ENCODE measurements at places on chromosomes 11 and 22.

GRCh38 chr11:7020183-7020917 is at the start of the genes NLRP14 and ZNF214:
Gene NLRP14 (plus strand): TSS chr11:7020479. CDS start chr11:7038587, 18,108 bp downstream.
Gene ZNF214 (minus strand): TSS chr11:7020346. CDS start chr11:7002835, 17,511 bp downstream.
- peak; percentile 96 for DNase-seq

DNA sequence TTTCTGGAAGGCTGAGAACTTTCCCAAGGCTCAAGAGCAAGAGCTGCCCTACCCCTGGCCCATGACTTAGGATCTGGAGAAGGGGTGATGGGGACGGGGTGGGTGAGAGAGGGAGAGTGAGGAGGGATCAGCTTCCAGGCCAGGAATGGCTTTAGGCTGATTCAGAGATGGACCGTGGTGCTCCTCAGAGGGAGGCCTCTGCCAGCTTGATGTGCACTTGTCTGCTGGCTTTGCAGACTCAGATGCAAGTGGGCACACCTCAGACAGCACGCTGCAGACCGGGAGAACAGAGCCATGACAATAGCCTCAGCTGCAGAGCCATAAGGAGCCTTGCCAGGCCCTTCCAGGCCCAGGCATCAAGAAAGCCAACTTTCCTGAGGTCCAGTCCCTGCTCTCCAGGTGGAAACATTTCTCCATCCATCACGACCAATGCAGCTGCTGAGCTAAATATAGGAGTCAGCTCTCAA is 41.3 kb downstream of the ALX4 start:
- no peak for DNase-seq

GRCh38 chr11:58192229-58192628 is 3.4 kb downstream of the OR9Q2 start:
- no peak for DNase-seq

DNA sequence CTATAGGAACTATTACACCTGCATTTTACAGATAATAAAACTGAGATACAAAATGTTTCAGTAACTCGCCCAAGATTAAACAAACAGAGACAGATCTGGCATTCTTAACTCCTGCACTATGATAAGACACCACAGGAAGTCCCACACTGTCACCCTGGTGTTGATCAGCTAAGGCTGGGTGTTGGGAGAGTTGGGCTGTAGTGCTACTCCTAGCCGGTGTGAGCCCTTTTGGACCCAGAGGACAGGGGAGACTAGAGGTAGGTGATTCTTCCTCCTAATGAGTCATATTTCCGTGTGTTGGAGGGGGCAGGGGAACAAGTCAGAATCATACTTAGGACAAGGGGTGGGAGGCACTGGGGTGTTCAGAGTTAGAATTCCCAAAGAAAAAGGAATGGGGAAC is 353.2 kb upstream of the TENM4 start:
- no peak for DNase-seq

GRCh38 chr22:35522225-35523149 is 18.1 kb upstream of the RASD2 start:
- no peak for DNase-seq

DNA sequence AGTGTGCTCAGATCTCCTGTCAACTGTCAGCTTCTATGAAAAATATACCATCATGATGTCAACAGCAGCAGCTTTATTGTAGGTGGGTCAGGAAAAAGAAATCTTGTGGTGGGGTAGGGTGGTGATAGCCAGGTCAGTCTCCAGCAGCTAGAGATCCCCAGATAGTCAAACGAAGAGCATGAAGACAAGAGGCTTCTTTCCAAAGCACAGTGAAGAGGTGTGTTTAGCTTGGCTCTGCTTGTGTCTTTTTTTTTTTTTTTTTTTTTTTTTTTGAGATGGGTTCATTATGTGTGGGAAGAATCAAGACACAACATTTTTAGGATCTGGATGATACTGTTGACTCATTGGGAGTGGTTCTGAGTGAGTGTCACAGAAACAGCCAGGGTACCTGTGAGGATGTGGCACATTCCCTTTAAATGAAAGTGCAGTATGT is 1075.5 kb downstream of the NTM start:
- no peak for DNase-seq
